ENCODE measurements at places on chromosomes 6 and 20.

DNA sequence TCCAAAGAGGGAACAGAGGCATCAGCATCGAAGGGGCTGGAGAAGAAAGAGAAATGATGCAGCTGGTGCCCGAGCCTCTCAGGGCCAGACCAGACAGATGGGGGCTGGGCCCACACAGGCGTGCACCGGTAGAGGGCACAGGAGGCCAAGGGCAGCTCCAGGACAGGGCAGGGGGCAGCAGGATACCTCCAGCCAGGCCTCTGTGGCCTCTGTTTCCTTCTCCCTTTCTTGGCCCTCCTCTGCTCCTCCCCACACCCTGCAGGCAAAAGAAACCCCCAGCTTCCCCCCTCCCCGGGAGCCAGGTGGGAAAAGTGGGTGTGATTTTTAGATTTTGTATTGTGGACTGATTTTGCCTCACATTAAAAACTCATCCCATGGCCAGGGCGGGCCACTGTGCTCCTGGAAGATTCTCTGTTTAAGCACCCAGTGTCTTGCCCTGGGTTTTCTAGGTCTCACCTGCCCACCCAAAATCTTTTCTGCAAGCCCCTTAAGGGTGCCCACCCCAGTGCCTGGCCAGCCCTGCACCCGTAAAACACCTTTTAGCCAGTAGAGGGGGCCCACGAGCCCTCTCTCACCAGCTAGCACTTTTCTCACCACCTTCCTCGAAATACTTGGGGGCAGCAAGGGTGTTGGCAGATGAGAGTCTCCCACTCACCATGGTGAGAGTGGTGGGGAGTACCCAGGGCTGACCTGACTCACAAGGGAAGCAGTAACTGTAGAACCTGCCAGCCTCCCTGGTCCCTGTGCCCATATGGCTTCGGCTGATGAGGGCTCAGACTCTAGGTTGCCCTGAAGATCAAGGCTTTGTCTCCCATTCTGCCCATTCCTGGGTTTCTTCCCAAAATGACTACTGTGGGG, 35.7 kb upstream of the ID1 start:
- peak; percentile 75 for DNase-seq

- no peak for DNase-seq
Observed at GRCh38 chr6:15439410-15440025, 193.6 kb downstream of the JARID2 start.

DNA sequence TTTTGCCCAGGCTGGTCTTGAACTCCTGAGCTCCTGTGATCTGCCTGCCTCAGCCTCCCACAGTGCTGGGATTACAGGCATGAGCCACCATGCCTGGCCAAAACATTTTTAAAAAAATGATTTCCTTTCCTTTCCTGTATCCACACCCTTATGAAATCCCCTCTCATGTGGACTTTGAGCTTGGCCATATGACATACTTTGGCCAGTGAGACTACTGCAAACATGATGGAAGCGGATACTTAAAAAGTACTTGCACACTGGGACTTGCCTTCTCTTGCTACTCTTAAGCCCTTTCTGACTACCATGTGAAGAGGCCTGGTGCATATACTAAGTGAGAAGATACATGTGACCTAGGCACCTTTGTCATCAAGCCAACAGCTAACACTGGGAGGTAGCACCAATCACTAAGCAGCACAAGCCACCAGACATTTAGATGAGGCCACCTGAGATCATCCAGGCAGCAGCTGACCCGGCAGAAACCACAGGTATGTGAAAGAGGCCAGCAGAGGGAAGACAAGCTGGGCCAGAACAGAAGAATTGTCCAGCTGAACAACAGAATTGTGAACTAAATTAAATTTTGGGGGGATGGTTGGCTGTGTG, 78.5 kb upstream of the HDAC2 start:
- no peak for DNase-seq

GRCh38 chr6:39377539-39377950, 55.0 kb upstream of the KCNK16 start:
- no peak for DNase-seq

DNA sequence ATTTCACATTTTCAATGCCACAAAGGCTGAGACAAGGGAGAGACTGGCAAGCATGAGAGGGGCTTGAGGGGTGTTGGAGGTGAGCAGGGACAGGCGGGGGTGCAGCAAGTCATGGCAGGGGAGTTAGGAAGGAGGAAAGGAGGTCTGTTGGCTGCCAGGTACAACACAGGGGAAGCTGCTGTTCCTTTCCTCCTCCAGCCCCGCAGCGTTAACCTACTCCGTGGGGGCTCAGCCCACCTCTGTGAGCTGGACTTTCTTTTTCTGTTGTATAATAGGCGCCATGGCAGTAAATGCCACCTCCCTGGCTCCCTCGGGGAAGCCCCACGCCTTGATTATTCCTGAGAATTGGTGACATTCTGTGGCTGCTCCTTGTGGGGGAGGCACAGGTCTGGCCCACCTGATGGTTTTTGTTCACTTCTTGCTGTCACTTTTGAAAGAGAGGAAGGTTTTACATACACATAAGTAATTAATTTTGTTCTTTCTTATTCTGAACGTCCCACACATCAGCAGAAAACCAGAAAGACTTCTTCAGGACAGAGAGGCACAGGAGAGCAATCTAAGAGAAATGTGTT, 293.2 kb downstream of the TSHZ2 start:
- no peak for DNase-seq

- DNase-seq, result no peak
Observed at GRCh38 chr6:139423971-139424667, 49.7 kb upstream of the CITED2 start.

GRCh38 chr6:26581164-26581915, 15.4 kb upstream of the ABT1 start:
- no peak for DNase-seq

GRCh38 chr6:72886170-72886569, 264.3 kb downstream of the KCNQ5 start:
- DNase-seq, result no peak

DNA sequence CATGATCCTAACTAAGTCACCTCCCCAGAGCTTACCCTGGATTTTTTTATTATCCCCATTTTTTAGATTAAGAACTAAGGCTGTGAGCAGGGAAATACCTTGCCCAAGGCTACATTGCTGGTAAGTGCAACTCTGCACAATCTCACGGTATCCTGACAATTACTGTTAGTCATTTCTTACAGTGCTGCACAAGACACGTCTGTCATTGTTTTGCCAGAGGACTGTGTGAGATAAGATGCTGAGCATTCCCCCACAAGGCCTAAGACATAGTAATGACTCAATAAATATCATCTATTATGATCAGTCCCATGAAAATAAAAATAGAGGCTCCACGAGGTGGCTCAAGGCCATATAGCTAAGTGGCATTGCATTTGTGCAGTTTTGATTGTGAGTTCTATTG, 21.0 kb downstream of the PFDN4 start:
- no peak for DNase-seq

DNA sequence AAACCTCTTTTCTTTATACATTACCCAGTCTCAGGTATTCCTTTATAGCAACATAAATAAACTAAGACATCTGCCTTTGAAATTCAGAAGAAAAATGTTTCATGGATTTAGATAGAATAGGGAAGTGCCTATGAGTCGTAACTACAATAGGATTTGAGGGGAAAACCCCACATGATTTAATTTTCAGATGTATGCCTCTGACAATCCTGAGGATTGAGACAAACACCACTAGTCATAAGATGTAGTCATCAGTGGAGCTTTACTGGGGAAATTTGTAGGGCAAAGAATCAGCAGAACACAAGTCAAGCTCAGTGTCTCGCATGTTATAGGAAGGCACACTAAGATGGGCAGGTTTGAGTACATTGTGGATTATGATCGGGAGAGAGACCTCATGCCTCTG, 566.4 kb downstream of the BMP2 start:
- no peak for DNase-seq

GRCh38 chr6:22433745-22434144, 135.6 kb upstream of the HDGFL1 start:
- no peak for DNase-seq

GRCh38 chr20:44761423-44761822, 15.8 kb downstream of the KCNK15 start:
- DNase-seq, result no peak

DNA sequence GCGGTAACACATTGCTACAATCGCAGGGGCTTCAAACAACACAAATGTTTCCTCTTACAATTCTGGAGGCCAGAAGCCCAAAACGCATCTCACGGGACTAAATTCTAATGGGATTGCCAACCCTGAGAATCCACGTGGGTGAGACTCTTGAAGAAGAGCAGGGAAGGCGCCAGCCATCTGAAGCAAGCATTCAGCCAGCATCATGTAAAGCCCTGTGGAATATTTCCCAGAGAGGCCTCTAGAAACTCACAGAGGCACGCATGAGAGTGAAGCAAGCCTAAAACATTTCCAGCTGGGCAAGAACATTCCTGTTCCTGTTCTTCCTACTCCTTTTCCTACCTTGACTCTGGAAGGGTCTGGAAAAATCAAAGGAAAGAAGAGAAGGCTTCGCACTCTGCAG, 19.6 kb upstream of the FNDC1 start:
- no peak for DNase-seq

GRCh38 chr6:63724721-63725120, 89.1 kb downstream of the PHF3 start:
- no peak for DNase-seq

- no peak for DNase-seq
Observed at GRCh38 chr20:53171065-53171464, 198.9 kb downstream of the TSHZ2 start.

GRCh38 chr20:21719592-21720214, 14.2 kb downstream of the PAX1 start:
- DNase-seq, result peak; percentile 14

- DNase-seq, result no peak
Observed at GRCh38 chr6:153108315-153108714, 22.8 kb downstream of the RGS17 start.

GRCh38 chr6:165804331-165805066, 141.5 kb upstream of the PDE10A start:
- DNase-seq, result no peak

- no peak for DNase-seq
Observed at GRCh38 chr6:3793545-3793944, 42.0 kb upstream of the PXDC1 start.

DNA sequence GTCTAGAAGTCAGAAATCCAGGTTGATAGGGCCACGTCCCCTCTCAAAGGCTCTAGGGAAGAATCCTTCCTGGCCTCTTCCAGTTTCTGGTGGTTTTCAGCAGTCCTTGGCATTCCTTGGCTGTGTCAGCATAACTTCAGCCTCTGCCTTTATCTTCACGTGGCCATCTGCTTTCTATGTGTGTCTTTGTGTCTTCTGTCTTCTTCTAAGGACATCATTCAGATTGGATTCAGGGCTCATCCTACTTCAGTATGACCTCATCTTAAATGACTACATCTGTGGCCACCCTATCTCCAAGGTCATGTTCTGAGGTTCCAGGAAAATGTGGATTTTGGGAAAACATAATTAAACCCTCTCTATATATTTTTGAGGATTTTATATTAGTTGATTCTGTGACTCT, 23.0 kb downstream of the C6orf89 start:
- DNase-seq, result no peak

DNA sequence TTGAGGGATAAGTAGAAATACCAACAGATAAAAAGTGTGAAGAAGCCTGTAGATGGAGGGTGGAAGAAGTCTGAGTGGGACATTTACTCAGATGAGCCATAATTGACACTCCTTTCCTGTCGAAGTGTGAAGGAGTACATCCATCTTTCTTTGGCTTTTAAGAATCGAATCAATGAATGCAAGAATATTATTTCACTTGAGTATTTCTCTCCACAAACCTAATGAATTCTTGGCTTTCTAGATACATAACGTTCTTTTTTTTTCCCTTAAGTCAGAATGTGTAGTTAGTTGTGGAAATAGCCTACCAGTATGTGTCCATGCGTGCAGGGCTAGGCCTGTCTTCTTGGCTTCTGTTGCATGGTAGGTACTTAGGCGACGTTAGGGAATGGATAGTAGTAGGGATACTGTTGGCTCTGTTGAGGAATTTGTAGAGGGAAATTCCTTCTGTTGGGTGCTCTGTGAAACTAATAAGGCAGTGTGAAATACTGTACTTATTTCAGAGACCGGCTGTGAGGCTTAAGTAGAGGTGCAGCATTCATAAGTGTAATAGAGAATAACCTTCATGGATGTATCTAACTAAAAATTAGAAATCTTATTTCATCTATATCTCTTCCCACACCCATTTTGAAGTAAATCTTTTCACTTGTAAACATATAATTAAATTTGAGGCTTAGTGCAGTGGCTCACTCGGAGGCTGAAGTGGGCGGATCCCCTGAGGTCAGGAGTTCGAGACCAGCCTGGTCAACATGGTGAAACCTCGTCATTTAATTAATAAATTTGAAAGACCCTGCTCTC, 1.5 kb downstream of the RPS18 start:
- no peak for DNase-seq

GRCh38 chr6:139051396-139052060, 23.0 kb downstream of the ABRACL start:
- DNase-seq, result no peak

GRCh38 chr20:35238735-35239134, 12.2 kb downstream of the MMP24 start:
- no peak for DNase-seq

DNA sequence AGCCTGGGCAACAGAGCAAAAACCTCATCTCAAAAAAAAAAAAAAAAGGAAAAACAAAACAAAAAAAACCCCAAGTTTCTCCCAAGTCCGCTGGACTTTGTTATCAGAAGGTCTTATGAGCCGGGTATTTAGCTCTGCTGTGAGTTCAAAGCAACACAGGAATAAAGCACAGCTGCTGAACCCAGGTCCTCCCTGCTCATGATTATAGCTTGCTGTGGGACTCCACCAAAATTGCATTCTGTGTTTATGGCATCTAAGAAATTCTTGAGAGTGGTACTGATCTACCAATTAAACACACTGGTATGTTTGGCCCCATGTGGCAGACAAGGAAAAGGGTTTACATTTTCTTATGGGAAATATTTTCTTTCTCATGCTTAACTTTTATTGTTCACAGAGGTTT, 93.6 kb upstream of the NEDD9 start:
- no peak for DNase-seq

GRCh38 chr20:38034108-38034649, 633 bp downstream of the RPRD1B start:
- no peak for DNase-seq

DNA sequence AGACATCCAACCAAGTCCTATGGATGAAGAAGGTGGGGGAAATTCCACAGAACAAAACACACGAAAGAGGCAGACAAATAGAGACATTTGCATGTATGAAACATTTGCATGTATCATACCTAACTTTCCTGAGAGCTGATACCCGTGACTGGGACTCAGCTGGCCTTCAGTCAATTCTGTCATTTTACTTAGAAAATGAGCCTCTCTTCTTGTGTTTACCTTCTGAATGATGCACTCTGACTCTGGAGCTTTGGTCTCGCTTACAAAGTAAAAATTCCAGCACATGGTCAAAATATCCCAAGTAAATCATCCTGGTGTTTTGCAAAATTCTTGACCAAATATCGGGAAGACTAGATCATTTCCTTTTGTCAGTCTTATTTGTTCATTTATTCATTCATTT, 46.9 kb downstream of the MMUT start:
- DNase-seq, result no peak

- no peak for DNase-seq
Observed at GRCh38 chr20:8228315-8228714, 96.2 kb downstream of the PLCB1 start.

- DNase-seq, result no peak
Observed at GRCh38 chr6:46422619-46423018, 68.6 kb downstream of the RCAN2 start.

- DNase-seq, result no peak
Observed at GRCh38 chr6:135854799-135855198, 3.3 kb downstream of the PDE7B start.
